ENCODE measurements at places on chromosomes 2 and 18.

DNA sequence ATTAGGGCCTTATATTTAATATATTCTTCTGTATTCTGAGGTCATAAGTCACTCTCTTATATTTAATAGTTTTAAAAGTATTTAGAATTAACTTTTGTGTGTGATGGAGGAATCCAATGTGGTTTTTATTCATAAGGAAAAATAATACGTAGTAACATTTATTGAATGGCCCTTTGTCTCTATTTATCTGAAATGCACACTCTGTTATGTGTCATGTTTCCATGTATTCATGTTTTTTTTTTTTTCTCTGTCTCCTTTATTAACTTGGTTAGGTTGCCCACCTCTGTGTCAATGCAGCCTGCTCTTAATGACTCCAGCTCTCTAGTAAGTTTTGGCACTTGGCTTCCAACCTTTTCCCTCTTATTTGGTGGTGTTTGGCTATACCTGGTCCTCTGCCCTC, 33.8 kb downstream of the RNF144A start:
- DNase-seq = no peak

DNA sequence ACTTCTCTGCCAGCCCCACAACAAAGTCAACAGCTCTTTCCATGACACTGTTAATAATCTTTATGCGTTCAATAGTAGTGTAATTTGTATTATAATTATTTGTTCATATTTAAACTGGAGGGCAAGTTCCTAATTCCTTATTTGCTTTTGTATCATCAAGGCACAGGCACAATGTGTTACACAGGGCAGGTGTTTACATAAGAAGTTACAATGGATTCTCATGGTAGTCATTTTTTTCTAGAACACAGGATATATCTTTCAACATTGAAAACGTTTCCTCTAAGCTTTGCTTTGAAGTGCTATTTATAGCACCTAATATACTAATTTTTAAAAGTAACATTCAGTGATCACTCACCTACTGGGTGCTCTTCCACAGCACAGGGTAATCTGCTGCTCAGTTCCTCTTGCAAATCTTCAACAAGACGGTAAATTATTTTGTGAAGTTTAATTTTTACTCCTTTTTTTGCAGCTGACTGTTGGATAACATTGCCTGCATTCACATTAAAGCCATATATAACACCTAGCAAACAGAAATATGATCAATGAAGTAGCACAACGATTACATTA, 7.3 kb downstream of the RPS27A start:
- DNase-seq = no peak

DNA sequence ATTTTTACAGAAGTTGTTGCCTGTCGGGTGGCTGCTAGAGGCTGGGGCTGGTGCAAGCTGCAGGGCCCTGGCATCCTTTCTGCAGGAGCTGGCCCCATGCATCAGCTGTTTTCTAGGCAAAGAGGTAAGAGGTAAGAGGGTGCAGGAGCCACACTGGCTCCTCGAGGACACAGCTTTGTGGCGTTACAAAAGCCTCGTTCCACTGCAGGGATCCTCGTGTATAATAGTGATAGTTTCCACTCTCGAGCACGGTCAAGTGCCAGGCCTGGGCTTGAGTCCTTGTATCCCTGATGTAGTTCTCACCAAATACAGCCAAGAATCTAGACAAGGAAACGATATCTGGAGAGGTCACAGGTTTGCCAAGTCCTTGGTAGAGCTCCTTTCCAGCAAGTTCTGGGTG, 33.2 kb upstream of the FHOD3 start:
- no peak for DNase-seq

DNA sequence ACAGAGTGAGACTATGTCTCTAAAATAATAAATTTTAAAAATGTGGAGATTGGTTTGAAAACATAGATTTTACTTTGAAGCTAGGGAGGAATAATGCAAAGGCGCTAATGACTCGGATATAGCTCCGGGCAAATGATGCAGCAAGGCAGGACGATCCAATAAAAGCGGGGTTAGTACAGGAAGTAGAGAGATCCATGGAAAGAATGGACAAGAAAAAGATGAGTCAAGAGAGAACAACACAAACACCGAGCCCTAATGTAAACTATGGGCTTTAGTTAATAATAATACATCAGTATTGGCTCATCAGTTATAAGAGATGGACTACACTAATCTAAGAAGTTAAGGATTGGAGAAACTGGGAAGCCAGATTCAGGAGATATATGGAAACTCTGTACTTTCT, 74.5 kb downstream of the QPCT start:
- DNase-seq = no peak

GRCh38 chr2:239209783-239210182, 191.0 kb downstream of the HDAC4 start:
- DNase-seq = no peak

GRCh38 chr2:95043300-95044093, 18.0 kb downstream of the MAL start:
- DNase-seq = peak; percentile 53

GRCh38 chr2:105473011-105473410, 74.2 kb upstream of the FHL2 start:
- DNase-seq = no peak

DNA sequence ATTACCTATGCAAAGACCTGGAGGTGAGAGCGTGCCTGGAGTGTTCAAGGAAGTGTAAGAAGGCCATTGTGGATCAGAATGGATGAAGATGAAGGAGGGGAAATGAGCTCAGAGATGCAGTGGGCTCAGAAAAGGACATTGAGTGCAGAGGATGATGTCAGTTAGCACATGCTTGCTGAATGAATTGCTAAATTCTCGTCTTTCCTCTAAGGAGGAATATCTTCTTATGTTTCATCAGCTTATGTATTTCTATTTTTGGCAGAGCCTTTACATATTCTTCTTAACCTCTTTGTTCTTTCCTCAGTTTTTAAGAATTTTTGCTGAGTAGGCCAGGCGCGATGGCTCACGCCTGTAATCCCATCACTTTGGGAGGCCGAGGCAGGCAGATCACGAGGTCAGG, 30.9 kb downstream of the FAM171B start:
- no peak for DNase-seq

DNA sequence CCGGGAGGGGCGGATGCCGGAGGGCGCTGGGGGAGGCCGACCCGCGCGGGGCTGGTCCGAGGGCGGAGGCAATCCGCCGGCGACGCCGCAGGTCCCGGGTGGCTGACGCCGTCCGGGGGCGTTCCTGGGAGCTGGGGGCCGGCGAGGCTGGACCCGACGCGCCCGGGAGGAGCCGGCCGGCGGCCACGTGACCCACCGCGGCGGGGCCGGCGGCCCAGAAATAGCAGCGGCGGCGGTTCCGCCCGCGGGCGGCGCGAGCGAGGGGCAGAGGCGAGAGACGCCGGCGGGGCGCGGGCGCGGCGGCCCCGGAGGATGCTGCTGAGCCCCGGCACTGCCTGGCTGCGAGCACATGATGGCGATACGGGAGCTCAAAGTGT, at the start of gene RAB31:
RAB31 (plus strand) TSS at position 245 of the 377 bp plus-strand sequence; CDS start at position 350, 105 bp downstream.
- DNase-seq = no peak

- DNase-seq = no peak
Observed at GRCh38 chr2:223586261-223586660, 15.9 kb downstream of the SCG2 start.

DNA sequence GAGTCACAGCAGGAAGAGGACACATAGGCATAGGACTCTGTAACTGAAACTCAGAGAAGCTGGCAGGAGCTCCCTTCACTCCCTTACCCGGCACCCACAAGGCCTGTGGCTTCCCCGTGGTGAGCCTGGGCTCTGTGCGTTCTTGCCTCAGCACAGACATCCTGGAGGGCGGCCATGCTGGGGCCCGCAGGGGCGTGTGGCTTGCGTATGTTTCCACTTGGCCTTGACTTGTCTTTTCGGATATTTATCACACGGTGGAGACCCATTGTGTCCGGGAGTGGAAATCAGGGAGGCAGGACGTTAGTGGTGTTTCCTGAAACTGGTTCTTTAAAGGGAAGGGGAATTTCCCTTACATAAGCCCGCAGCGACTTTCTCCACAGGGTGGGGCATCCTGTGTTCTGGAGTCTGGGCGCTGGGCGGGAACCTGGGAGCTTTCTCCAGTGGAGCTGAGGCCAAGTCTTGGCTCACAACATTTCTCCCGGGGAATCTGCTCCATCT, 49.9 kb upstream of the EML6 start:
- DNase-seq = no peak

GRCh38 chr2:746697-747096, 69.5 kb upstream of the TMEM18 start:
- no peak for DNase-seq

DNA sequence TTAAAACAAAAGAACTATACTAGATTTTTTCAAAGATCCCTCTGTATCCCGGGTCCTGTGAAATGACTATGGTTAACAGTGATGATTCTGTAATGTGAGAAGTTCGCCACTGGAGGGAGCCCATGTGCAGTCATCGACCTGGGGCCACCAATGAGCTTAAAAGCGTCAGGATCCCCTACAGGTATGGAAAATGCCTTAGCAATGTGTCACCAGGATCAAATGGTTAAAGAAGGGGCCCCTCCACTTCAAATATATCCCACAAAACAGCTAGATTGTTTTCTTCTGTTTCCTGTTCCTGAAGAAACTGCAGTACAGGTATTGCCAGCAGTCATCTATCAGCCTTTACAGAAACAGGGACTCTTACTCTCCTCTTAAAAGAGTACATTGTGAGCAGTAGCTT, 15.3 kb downstream of the CHRNA1 start:
- DNase-seq = peak; percentile 44

DNA sequence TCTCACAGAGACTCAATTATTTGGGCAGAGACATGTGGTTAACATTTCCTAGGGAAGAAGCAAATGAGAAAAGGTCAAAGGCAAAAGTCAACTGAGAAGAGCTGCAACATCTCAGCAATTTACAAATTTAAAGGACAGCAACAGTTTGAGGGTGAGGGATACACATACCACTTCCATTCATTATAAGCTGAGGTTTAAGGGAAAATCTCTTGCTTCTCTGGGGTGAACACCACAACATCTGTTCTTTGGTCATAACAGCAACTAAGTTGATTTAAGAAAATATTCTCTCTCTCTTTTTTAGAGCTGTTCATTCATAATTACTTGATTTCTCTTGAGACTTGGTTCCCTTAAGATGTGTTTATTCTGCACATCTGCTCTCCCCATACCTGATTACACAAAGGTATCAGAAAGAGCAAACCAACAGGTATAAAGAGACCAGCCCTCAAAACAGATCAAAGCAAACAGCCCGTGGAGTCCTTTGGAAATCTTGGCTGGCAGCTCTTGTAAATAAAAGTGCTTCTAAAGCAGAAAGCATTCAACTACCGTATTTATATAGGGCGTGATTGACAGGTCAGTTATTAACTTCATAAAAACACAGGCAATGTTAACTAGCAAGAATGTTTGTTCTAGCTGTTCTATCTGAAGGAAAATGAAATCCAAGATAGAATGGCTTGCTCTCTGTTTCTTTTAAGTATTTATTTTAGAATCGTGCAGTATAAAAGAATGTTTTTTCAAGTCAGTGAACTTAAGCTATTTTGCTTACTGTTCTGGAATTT, 132.8 kb downstream of the THADA start:
- no peak for DNase-seq

- no peak for DNase-seq
Observed at GRCh38 chr18:2212598-2213205, 358.6 kb downstream of the METTL4 start.

DNA sequence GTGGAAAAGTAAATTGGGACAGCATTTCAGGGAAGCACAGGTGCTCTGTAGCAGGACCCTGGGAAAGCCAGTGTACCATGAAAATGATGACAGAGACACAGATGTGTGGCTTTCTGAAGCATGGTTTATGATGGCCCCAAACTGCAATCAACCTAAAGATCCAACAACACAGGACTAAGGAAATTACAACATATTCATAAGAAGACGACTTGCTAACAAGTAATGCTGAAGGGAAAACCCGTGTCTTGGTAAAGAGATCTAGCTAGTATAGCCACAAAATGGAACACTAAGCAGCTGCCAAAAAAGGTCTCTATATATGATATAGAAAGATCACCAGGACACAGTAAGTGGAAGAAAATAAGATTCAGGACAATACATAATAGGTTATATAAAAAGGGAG, 53.2 kb downstream of the UXS1 start:
- DNase-seq = no peak

- no peak for DNase-seq
Observed at GRCh38 chr2:60526623-60527022, 26.8 kb downstream of the BCL11A start.

- DNase-seq = no peak
Observed at GRCh38 chr2:70085711-70086277, 1.5 kb upstream of the PCBP1 start.

DNA sequence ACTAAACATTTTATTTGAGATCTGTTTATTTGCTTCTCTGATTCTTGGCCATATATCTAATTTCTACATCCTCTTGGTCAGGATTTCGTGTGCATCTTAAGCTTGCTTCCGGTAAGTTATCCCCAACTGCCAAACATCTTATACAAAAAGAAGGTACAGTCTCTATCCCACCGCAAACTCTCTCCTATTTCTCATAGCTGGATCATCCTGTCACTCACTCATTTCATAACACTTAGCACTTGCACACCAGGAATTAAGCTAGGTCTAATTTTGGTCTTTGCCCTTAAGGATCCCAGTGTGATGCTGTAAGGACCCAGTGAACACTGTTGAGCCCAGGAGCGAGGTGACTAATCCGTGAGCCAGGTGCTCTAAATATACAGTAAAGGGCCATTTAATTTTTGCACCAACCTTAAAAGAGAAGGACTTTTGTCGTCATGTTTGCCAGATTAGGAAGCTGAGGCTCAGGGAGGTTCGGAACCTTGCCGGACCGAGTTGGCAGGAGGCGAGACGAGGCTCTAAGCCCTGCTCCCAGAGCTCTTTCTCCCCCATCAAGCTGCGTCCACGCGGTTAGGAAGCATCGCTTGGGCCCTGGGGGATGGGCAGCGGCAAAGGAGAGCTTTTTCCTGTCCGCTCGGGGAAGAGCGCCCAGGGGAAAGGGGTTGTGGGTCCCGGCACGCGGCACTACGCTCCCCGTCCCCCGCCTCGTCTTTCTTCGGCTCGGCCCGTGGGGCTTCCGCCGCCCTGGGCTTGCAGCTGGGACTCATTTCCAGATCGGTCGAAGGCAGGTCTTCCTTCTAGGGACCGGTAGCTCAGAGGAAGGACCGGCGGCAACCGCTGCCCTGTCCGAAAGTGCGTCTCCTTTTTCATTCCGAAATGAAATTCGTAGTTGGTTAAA, 4.1 kb upstream of the ITPRIPL1 start:
- DNase-seq = no peak

GRCh38 chr2:5609201-5609600, 83.0 kb upstream of the SOX11 start:
- no peak for DNase-seq

- no peak for DNase-seq
Observed at GRCh38 chr18:64981915-64982314, 768.9 kb upstream of the CDH7 start.

DNA sequence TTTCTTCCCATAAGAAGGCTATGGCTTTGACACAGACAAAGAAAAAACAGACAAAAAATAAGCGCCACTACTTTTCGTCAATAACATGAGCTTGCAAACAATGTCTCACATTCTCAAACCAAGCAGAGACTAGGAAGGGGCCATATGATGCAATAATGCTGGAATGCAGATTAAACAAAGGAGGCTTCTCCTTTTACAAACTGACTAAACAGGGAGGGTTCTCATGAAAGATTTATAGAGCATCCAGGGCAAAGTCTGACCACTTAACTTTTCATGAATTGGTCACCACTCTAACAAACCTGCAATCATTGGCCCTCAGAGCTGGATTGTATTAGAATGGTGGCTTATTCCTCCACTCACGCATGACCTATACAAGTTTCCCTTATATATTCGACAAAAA, 663.3 kb upstream of the CHAC2 start:
- DNase-seq = no peak

All from NCI-H2107 (cell line).